HuH-7.5 (cell line): ENCODE measurements at places on chromosomes 4 and X.

- DNase-seq = peak; percentile 49
These were observed 56.9 kb upstream of the TADA2B start for GRCh38 chr4:6986072-6986780.

- no peak for DNase-seq
These were observed 124.0 kb downstream of the HMX1 start for GRCh38 chr4:8747467-8748235.

GRCh38 chrX:67587946-67588624 is 44.3 kb downstream of the AR start:
- no peak for DNase-seq

DNA sequence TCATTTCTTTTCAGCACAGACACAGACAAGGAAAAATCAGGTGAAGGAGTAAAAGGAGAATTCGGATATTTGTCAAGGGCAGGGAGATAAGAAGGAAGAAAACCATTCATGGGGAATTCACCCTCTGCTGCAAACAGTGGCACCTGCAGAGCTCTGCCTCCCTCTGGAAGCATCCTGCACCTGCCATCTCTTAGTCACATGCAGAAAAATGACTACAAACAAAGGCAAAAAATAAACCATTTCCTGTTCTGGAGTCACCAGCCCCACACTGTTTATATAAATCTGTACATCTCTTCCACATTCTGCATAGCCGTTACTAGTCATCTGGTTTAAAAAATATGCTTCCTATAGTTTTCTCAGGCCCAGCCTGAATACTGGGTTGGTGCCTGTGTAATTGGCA is 205.3 kb downstream of the ARAP2 start:
- no peak for DNase-seq

DNA sequence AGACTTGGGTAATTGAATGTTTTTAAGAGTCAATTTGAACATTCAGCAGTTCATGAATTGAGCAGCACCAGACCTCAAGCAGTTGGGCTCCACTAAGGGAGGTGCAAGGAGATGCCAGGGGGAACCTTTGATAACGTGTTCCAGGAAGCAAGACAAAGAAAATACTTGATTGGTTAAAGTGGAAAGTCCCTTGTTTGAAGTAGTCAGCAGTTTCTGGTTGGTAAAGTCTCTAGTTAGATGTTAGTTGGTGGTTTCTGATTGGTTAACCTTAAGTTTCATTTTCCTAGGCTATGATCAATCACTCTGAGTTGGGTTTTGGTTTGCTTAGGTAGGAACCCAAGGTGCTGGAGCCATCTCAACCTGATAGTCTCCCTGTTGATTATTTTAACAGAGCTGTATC is 4.0 kb downstream of the HERC6 start:
- DNase-seq = no peak

DNA sequence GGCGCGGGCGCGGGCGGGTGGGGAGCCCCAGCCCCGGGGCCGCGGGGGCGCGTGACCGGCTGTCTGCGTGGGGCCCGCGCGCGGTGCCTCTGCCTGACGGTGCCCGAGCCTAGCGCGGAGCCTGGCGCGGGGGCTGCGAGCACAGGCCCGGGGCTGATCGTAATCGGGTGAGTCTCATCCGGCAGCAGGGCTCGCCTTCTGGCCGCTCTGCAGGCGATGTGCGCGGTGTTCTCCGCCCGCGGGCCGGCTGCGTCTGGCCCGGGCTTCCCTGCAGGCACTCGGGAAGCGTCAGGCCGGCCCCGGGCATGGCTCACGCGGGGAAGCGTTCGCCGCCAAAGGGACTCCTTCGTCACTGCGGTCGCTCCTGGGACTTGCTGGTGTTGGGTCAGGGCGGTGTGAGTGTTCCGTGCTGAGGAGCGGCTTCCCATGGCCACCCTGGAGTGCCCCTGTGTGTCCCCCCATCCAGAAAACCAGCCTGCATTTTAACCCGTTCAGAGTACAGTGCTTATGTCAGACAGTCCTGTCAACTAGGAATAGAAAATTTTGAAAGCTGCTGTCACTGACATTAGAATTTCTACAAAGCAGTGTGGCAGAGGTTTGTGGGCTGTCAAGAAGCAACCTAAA is 40.6 kb downstream of the FAM149A start:
- DNase-seq = peak; percentile 37

DNA sequence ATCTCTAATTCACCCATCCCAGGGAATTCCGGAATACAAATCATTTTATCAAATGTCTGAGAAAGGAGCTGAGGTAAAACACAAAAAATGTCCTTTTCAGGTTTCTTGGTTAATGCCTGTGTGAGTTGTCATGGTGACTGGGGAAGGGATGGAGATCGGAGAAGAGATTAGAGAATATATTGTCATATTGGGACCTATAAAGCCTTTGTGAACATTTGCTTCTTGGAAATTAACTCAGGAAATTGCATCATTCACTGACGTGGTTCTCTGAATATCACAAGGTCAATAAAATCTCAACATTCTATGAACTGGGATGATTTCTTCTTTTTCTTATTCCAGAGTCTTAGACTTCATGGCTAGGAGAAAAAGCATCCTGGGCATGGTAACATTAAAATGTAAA is 174.8 kb upstream of the GLRA2 start:
- no peak for DNase-seq

DNA sequence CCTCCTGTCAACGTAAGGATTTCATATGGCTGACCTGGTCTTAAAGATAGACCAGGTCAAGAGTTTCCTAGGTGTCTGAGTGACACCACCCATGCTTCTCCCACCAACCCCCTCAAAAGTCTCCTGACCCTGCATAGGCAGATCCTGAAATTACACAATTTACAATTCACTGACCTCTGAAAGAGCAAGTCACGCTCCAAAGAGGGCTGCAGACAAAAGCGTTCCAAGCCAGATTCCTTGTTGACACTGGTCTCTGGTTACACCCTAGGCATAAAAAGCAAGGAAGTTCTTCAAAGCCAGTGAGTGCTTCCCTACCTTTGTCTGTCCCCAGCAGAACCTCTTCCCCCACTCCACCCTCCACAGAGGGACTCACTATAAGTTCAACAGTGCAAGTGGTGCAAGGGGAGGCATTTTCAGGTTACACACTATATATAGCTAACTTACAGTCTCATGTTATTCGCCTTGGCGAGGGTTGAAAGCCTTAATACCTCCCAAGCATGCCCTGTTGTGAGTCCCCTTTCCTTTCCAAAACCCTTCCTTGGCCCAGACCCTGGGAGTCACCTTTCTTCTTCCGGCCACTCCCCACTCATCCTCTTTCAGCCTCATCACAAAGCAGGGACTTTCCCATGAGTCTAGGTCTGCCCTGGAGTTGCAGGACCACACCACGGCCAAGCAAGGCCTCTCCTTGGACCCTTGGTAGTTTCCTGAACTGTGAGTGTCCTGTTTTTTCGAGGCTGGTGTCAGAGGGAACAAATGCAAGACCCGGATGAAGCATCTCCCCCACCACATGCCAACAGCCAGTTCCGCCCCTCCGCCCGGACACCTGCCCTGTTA is 58.0 kb upstream of the KLF3 start:
- DNase-seq = no peak

DNA sequence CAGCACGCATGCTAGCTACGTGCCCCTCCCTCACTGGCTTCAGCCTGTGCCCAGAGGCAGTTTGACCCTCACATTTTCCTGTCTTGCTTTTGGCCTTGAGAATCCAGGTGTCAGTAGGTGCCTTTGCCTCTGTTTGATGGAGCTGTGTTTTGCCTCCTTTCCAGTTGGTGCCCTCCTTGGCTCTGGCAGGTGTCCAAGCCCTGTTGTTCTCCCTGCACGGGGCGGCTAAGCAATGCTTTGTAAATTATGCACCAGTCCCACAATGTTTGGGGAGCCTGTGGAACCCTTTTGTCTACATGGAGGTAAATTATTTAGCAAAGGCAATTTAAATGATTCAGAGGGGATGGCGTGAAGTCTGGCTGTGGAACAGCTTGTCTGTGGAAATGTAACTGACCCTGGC is 202.9 kb upstream of the BOD1L1 start:
- no peak for DNase-seq

DNA sequence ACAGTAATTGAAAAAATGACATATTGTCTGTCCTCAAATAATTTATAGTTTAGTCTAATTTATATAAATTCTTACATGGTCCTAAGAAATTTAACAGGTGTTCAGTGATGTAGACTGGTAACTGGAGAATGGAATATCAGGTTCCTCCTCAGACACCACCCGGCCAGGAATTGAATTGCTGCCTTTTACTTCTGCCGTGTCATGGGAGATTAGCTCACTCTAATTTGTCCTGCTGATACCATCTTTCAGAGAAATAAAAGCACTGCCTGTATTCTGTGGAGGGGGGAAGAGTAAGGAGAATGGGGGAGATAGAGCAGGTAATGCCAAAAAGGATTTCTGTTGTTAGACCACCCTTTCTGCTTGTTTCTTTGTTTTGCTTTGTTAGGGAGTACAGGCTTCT is 125.2 kb upstream of the KLHL4 start:
- DNase-seq = no peak

- no peak for DNase-seq
These were observed 46.0 kb upstream of the NFKB1 start for GRCh38 chr4:102454981-102455685.

DNA sequence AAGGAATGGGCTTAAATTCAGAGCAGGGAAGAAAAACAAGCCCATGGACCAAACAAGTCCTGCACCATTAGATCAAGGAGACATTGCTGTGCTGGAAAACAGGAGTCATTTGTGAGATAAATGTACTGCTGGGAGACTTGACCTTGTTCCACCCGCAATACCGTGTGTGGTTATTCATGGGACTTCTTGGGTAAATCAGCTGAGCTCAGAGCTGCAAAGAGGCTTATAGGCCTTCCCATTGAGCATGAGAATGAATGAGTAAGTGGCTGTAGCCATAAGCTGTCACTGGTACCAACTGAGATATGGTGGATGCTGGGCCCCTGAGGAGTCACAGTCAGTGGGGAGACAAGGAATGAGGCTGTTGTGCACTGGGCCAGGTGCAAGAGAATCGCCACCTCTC is 2.3 kb upstream of the CYTL1 start:
- DNase-seq = no peak

DNA sequence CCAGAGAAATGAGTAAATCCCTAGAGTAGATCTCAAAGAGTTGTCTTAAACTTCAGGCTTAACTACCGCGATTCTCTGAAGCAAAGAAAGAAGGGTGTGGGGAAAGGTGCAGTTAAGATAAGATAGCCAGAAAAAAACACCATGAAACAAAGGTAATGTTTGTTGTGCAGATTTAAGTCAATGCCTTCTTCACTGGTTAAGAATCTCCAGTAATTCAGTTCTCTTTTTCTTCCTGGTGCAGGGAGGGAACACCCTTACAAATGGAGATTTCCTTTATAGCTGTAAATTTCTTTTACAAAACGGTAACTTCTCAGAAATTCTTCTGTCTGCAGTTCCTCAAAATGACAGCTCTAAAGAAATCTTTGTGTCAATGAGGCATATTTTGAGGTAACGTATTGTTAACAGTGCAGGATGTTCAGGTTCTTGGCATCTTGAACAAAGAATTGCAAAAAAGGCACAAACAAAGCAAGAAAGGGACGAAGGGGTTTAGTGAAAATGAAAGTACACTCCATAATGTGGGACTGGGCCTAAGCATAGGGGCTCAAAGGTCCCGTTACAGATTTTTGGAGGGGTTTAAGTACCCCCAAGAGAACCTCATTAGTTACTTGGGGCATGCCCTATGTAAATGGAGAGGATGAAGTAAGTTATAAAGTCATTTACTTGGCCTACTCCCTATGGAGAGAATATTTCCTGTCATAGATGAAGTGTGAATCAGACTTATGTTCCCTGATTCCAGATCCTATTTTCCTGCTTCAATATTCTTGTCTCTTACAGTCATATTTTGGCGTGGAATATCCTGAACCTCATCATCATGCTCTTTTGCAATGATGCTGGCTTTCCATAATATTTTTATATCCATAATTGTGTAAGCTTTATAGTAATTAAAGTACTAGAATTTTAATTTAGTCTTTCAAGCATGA is 492.0 kb downstream of the PCDH11X start:
- DNase-seq = no peak

DNA sequence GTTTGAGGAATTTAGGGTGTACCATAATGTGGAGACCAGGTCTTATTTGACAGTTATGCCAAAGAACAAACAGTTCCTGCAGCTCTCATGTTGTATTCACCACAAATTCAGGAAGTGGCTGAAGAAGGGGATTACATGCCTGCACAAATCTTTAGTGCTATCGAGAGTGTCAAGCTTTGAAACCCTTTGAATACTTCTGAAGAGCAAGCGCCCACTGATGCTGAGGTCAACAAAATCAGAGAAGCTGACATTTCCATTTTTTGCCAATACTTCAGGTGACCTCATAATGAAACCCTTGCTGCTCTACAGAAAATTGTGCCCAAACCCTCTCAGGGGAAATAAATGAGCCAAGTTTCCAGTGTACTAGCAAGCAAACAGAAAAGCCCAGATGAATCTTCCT is 28.4 kb downstream of the PAK3 start:
- DNase-seq = no peak

GRCh38 chr4:74084984-74085383 is 14.0 kb downstream of the CXCL2 start:
- DNase-seq = no peak

GRCh38 chr4:143346206-143346605 is 9.5 kb downstream of the GAB1 start:
- no peak for DNase-seq

DNA sequence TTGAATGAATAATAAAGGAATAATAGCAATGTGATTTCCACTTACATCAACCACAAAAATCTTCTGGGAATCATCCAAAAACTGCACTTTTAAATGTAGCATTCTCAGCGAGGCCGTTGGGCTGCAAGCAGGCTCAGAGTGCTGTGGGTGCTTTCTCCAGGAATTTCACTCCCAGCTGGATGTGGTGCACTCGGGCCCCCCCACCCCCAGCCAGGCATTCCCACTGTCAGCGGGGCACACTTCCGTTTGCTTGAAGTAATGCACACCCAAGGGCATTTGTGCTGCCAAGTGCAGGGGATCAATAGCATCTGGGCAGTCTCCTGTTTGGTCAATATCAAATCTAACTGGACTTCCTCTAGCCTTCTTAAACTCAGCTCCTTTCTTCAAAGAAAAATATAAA is at the start of gene FRMD7:
Gene FRMD7, minus strand, starts transcription at position 278 of the 400 bp plus-strand sequence. Its CDS starts 176 bp downstream, at position 102.
- no peak for DNase-seq

- DNase-seq = peak; percentile 19
These were observed at the start of gene SEPTIN6 for GRCh38 chrX:119693040-119693995. Gene SEPTIN6 (minus strand): TSS chrX:119693168. CDS start chrX:119693105, 63 bp downstream.

- DNase-seq = no peak
These were observed 37.1 kb downstream of the SH3RF1 start for GRCh38 chr4:169233691-169234090.

- DNase-seq = no peak
These were observed 66.7 kb downstream of the COQ2 start for GRCh38 chr4:83217721-83218522.

DNA sequence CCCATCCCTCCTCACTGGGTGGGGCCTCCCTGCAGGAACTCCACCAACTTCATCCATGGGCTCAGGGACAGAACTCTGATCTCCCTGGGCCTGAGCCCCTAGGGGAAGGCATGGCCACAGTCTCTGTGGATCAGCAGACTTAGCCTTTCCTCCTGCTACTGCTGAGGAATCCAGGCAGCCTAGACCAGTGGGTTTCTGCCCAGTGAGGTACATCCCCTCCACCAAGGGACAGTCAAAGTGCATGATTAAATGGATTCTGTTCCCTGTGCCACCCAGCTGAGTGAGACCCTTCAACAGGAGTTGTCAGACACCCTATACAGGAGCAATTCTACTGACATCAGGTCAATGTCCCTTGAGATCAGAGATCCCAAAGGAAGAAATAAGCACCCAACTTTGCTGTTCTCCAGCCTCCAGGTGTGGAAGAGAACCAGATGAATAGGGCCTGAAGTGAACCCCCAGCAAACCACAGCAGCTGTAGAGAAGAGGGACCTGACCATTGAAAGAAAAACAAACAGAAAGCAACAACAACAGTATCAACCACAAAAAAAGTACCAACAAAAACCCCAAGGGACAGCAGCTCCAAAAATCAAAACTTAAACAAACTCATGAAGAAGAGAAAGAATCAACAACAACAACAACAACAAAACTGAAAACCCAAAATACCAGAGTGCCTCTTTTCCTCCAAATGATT is 84.8 kb downstream of the CHIC1 start:
- DNase-seq = no peak
